NCI-H345 (cell line): ENCODE measurements at places on chromosomes 3 and 15.

- DNase-seq = no peak
These were observed 1.9 kb downstream of the EHD4 start for GRCh38 chr15:41970456-41970855.

- DNase-seq = no peak
These were observed 76.4 kb downstream of the EBLN2 start for GRCh38 chr3:73137736-73138403.

DNA sequence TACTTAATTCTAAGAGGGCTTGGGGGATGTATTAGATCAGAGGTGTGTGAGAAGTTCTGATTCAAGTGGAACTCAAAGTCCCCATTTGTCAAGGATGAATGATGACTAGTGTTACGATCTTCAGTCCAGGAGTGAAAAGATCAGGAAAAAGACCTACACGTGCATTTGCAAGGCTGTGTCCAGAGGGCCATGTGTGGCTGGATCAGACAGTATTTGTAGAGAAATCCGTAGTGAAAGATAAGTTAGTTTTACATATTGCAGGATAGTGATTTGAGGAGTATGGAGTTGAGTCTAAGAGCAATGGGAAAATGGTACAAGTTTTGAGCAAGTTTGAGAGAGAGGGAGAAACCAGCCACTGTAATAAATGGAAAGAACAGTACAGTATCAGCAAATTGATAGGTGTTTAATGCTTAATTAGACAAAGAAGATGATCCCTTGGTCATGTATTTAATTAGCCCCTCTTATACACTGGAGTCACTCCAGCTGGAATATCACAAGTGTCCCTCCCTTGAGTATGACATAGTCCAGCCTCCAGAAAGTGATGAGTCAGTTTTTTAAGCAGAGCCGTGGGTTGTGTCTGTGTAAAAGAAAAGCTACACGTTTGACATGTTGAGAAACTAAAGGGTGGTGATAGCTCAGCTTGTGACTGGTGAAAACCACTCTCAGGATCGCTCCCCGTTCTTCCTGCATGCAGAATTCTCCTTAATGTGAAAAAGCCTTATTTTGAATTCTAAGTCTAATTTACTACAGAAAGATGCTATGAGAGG is 348.8 kb downstream of the ROBO1 start:
- DNase-seq = no peak

GRCh38 chr15:55917881-55918296 is 75.5 kb downstream of the NEDD4 start:
- DNase-seq = no peak

GRCh38 chr3:171129827-171130226 is 103.3 kb upstream of the SLC2A2 start:
- DNase-seq = no peak

DNA sequence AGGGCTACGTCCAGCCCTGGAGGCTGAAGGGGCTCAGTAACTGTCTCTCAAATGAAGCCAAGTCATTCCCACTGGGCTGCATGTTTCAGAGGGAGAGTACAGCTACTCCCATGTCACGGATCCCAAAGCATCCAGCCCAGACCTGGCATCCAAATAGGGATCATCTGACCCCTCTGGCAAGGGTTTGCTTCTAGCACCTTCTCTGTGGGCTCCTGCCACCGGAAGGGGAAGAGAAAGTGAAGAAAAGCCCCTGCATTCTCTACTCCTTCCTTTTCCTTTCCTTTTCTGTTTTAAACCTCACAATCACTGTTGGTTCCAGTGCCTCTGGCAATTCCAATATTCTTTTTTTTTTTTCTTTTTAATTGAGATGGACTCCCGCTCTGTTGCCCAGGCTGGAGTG is 64.5 kb upstream of the CTSH start:
- DNase-seq = no peak

- DNase-seq = no peak
These were observed 48.7 kb downstream of the KLHL6 start for GRCh38 chr3:183506674-183507320.

DNA sequence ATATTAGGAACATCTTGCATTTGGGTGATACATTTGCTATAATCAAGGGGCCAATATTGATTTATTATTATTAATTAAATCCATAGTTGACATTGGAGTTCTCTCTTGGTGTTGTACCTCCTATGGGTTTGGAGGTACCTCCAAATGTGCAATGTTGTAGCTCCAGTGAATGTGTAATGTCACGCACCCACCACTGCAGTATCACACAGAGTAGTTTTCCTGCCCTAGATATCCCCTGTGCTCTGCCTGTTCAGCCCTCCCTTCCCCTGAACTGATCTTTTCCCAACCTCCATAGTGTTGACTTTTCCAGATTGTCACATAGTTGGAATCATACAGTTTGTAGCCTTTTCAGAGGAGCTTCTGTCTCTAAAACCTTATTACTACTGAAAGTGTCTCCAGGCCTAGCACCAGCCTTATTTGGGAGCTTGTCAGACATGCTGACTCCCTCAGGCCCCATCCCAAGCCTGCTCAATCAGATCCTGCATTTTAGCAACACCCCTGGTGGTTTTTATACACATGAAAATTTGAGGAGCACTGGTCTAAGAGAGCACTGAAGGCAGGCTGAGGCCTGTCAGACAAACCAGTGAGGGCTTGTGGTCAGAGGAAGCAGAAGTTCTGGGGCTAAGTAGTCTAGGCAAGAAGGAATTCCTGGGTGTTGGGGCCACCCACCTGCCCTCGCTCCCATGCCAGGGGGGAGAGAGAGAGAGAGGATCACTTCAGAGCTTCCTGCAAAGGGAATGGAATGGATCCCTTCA is 73.4 kb downstream of the SLC6A11 start:
- DNase-seq = no peak

- no peak for DNase-seq
These were observed 38.0 kb downstream of the SMAD3 start for GRCh38 chr15:67103432-67103831.

GRCh38 chr3:27714146-27714526 is 8.0 kb downstream of the EOMES start:
- no peak for DNase-seq

DNA sequence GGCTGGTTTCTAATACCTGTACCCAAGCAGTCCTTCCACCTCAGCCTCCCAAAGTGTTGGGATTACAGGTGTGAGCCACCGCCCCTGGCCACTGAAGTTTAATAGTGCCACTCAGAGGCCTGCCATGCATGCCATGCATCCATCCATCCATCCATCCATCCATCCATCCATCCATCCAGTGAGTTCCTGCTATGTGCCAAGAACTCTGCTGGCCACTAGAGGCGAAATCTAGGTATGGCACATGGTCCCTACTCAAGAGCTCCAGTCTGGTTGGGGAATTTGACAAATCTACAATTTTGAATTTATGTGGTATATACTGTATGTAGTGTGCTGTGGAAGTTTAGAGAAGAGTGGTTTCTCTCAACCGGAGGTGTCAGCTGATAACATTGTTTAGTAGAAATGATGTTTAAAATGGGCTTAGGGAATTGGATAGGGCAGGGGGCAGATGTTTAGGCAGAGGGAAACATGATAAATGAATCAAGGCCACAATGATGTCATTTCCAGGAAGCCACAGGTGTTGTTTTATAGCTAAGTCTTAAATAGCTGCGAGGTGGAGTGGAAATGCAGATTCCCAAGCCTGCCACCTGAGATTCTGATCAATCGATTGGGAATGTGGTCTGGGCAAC is 384.4 kb upstream of the C2CD4B start:
- DNase-seq = no peak

DNA sequence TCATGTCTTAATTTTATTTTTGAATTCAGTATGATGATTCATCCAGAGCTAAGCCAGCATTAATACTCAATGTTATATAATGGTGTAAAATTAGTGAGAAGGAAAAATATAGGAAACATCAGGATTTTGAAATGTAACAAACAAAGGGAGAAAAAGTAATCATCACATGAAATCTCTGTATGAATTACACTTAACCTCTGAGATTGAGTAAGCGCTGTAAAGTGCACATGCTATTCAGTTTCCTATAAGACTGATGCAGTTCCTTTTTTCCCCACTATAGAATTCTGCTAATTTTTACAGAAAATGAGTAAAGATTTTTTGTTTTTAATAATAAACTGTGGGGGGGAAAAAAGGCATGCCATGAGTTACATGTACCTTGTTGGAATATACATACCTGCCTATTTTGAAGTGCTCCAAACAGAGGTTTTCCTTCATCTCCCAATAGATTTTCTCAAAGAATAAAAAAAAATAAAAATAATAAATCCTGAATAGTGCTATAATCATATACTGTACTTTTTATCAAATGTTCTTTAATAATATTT is 64.0 kb upstream of the TTBK2 start:
- no peak for DNase-seq

DNA sequence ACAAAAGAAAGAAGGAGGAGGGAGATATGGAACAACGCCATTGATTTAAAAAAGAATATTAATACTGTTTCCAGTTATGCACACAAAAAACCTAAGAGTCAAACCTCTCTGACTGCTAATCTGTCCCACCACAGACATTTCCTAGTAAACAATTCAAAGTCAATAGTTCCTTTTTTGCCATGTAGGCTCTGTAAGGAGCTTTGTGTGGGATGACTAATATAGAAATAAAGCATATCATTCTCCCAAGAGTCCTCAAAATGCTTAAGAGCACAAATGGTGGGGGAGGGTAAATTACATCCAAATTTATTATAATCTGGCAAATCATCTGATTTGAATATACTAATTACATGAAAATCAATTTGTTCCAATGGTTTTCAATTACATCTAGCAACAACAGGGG is 155.9 kb upstream of the CNTN4 start:
- DNase-seq = no peak

DNA sequence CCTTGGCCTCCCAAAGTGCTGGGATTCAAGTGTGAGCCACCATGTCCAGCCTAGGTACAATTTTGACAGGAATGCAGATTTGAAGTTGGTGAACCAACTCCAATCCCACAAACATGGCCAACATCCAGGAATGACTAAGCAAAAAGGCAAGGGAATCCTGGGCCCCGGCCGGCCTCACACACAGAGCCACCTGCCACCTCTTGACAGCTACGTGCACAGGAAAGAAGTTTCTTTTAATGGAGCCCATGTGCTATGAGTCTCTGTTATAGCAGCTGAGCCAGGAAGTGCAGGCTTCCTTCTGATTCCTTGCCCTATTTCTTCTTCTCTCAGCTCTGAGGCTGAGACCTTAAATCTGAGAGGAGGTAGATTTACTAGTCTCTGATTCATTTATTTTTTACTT is 8.8 kb downstream of the TMEM40 start:
- no peak for DNase-seq

- no peak for DNase-seq
These were observed 84.1 kb upstream of the ARHGEF3 start for GRCh38 chr3:56885879-56886278.

DNA sequence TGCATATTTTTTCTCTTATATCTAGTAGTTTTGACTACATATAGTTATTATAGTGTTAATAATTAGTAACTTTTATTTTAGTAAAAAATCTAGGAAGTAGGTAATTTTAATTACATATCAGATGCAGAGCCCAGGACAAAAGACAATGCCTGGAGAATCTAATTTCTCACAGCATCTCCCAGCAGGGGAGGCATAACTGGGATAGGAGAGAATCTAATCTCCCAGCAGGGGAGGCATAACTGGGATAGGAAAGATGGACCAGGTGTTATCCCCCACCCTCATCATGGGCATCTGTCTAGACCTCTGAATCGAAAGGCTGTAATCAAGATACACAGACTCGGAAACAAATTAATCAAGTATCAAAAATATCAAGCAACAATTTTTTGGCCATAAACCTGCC is 58.2 kb downstream of the OSTN start:
- no peak for DNase-seq

- DNase-seq = no peak
These were observed 365.8 kb upstream of the RGMA start for GRCh38 chr15:93454788-93455187.

DNA sequence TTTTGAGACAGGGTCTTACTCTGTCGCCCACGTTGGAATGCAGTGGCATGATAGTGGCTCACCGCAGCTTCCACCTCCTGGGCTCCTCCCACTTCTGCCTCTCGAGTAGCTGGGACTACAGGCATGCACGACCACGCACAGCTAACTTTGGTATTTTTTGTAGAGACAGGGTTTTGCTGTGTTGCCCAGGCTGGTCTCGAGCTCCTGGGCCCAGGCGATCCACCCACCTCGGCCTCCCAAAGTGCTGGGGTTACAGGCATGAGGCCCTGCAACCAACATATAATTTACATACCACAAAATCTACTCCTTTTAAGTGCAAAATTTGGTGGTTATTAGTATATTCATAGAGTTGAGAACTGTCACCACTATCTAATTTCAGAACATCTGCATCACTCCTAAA is 31.7 kb downstream of the CCDC14 start:
- no peak for DNase-seq

GRCh38 chr3:63862804-63863149 is 828 bp downstream of the THOC7 start:
- DNase-seq = no peak

GRCh38 chr15:90126596-90127435 is 24.5 kb upstream of the IDH2 start:
- no peak for DNase-seq

DNA sequence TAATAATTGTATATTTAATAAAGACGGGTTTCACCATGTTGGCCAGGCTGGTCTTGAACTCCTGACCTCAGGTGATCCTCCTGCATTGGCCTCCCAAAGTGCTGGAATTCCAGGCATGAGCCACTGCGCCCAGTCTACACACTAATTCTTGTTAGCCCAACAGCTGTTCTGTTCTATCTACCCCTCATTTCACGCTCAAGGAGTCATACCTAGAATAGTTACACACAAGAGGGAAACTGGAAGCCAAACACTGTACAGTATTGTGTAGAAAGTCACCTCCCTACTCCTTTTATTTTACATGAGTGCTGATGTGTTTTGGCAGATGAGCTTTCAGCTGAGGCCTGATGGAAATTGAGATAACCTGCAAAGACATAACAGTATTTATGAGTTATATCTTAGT is 13.4 kb upstream of the CTDSPL2 start:
- no peak for DNase-seq

GRCh38 chr3:74366331-74366730 is 248.1 kb downstream of the CNTN3 start:
- DNase-seq = no peak

GRCh38 chr15:78312957-78313356 is 13.5 kb upstream of the SKIC8 start:
- DNase-seq = no peak

DNA sequence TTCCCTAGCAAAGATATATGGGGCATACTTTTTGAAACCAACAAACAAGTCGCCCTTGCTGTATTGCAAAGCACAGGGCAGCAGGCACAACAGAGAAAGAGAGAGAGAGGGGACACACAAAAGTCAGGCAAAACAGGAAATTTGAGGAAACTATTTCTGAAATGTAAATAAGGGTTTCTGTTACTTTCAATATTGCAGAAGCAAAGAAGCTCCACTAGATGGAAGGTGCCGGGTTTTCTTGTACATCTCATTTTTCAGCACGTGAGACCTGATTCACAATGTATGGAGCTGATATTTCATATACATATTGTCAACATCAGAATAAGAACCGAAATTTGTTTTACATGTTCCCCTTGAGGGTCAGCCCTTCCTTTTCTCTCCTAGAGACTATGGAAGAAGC is 127.4 kb downstream of the FOXP1 start:
- no peak for DNase-seq

DNA sequence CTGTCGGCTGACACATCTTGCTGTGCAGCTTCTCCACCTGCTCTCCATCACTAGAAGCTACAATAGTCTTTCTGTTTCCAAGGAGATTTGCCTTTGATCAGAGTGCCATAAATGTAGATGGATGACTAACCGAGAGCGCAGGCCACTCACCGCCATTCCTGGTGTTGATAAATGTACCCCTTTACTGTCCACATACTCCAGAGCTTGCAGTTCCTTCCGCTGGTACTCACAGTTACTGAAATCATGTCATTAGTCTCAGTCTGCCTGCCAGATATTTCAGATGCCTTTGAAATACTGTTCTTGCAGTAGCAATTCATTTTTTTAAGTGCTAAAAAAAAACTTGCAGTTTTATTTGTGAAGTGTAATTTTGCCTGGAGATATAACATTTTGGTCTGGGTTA is 72.3 kb downstream of the BLM start:
- DNase-seq = no peak
